Renal cortical epithelial cell (primary cell): ENCODE measurements at places on chromosomes 16 and 17. TPM values are rescaled to one million over a fixed set of nuclear protein-coding genes. Genes with fewer than 3 reads are reported as not detected.

The CYB5D1 gene
- 16.0 and 26.5 TPM in 2 replicates for total RNA-seq

The KCNJ2 gene
- 0.55 and 1.2 TPM in 2 replicates for total RNA-seq

The MFAP4 gene
- total RNA-seq, result 0.15 TPM in 1 of 2 replicates, not detected in the other

The NKD1 gene
- under 0.01 TPM in 1 of 2 replicates, not detected in the other for total RNA-seq

The BAIAP3 gene
- total RNA-seq, result 2.1 and 3.0 TPM in 2 replicates

The ADAP2 gene
- 3.1 and 8.7 TPM in 2 replicates for total RNA-seq

The GAS2L2 gene
- total RNA-seq, result 0.05 TPM in 1 of 2 replicates, not detected in the other

The PPP1R27 gene
- total RNA-seq, result not detected in 2 replicates

The CDT1 gene
- 1.1 and 7.6 TPM in 2 replicates for total RNA-seq

The TPSB2 gene
- total RNA-seq, result not detected in 2 replicates

The MYO15B gene
- 1.0 and 3.8 TPM in 2 replicates for total RNA-seq

The RASL10B gene
- total RNA-seq, result under 0.01 and 1.8 TPM in 2 replicates

The COPZ2 gene
- 6.8 and 8.0 TPM in 2 replicates for total RNA-seq

The MYH8 gene
- not detected in 2 replicates for total RNA-seq

The BRIP1 gene
- 1.5 and 11.3 TPM in 2 replicates for total RNA-seq

The OVCA2 gene
- 24.0 and 93.4 TPM in 2 replicates for total RNA-seq

The SCGB1C2 gene
- not detected in 2 replicates for total RNA-seq

The CMTM1 gene
- 2.8 and 6.2 TPM in 2 replicates for total RNA-seq

The KRT32 gene
- not detected in 2 replicates for total RNA-seq

The GSDMA gene
- not detected in 2 replicates for total RNA-seq

The GP1BA gene
- total RNA-seq, result not detected in 2 replicates

The CORO6 gene
- total RNA-seq, result 3.3 and 4.4 TPM in 2 replicates

The ZP2 gene
- not detected in 2 replicates for total RNA-seq

The HES7 gene
- not detected in 2 replicates for total RNA-seq

The PLEKHM1 gene
- 9.4 and 29.3 TPM in 2 replicates for total RNA-seq

The MYH13 gene
- total RNA-seq, result not detected in 2 replicates

The CFAP52 gene
- total RNA-seq, result 1.3 TPM in 1 of 2 replicates, not detected in the other

The MIF4GD gene
- total RNA-seq, result 15.1 and 16.3 TPM in 2 replicates

The OR3A3 gene
- total RNA-seq, result under 0.01 TPM in 1 of 2 replicates, not detected in the other

The C16orf78 gene
- total RNA-seq, result not detected in 2 replicates

The FBXL16 gene
- total RNA-seq, result 0.40 TPM in 1 of 2 replicates, not detected in the other

The MYL11 gene
- not detected in 2 replicates for total RNA-seq

The SPATA22 gene
- 0.35 TPM in 1 of 2 replicates, not detected in the other for total RNA-seq

The PKMYT1 gene
- 0.55 and 4.5 TPM in 2 replicates for total RNA-seq

The SLC6A2 gene
- not detected in 2 replicates for total RNA-seq

The SPAG7 gene
- total RNA-seq, result 45.7 and 66.5 TPM in 2 replicates

The DOC2A gene
- total RNA-seq, result 0.80 TPM in 1 of 2 replicates, not detected in the other

The CES3 gene
- 0.69 and 1.3 TPM in 2 replicates for total RNA-seq

The TBC1D3C gene
- not detected in 2 replicates for total RNA-seq

The HS3ST2 gene
- 1.2 TPM in 1 of 2 replicates, not detected in the other for total RNA-seq

The C17orf50 gene
- not detected in 2 replicates for total RNA-seq

The BIRC5 gene
- total RNA-seq, result 0.50 and 34.7 TPM in 2 replicates
